ENCODE measurements at places on chromosomes 5 and 9.

GRCh38 chr5:44331471-44332050 lies 57.7 kb downstream of the FGF10 start:
- no peak for DNase-seq

- DNase-seq, result no peak
Observed at GRCh38 chr5:58314356-58315210, 145.3 kb downstream of the PLK2 start.

- no peak for DNase-seq
Observed at GRCh38 chr9:134937566-134938345, 20.0 kb upstream of the FCN1 start.

DNA sequence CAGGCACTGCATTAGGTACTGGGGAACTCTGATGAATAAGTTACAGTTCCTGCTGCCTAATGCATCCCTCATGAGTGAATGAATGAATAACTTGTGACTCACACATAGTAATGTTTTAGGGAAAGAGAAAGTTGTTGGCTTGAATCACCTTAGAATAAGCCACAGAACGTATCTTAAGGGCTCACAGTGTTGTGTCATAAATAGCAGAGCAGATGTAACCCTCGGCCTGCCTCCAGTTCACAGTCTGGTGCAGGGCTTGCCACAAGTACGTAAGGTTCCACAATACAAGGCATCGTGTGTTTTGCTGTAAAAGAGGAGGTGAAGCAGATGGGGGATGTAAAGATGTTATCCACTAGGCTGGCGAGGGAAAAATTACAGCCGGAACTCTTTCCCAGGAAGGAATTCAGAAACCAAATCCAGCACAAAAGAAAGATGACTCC lies 218.7 kb downstream of the TRPM3 start:
- no peak for DNase-seq

DNA sequence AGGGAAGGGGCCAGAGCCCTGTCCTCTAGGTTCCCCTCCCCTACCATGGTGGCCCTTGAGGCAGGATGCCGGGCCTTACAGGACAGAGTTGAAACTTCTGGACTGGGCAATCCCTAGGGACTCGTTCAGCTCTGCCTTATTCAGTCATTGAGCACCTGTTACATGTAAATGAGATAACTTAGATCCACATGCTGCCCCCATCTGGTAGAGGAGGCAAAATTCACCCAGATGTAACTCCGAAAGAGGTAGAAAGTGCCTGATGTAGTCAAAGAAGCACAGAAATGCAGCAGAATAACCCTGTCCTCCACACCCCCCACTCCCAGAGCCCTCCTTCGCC lies 1.5 kb downstream of the GGTA1 start:
- no peak for DNase-seq

- DNase-seq, result no peak
Observed at GRCh38 chr9:37929441-37929895, 25.5 kb upstream of the SLC25A51 start.

GRCh38 chr9:89888677-89889076 lies 283.9 kb downstream of the GADD45G start:
- no peak for DNase-seq

DNA sequence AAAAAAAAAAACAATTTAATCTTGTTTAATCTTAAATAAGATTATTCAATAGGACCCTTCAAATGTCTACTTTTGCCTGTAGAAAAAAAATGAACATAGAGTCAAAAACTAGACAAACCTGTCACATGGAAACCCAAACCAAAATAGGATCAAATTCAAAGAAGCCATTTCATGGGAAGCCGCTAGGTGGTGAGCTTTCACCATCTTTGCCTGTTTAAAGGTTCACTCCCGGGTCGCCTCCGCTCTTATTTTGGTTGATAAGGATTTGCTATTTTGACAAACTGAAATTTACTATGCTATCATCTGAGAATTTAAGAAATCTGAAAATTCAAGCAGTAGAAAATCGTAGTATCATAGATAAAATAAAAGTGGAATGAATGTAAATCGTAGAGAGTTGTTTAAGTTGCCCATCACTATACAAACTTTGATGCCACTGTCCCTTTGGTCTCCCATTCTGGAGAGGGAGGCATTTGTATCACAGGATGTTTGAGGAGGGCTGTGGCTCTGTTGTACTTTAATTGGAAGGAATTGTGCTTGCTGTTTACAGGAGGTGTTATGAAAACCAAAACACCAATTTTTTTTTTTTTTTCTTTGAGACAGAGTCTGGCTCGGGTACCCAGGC lies 43.5 kb upstream of the DNAH5 start:
- no peak for DNase-seq

DNA sequence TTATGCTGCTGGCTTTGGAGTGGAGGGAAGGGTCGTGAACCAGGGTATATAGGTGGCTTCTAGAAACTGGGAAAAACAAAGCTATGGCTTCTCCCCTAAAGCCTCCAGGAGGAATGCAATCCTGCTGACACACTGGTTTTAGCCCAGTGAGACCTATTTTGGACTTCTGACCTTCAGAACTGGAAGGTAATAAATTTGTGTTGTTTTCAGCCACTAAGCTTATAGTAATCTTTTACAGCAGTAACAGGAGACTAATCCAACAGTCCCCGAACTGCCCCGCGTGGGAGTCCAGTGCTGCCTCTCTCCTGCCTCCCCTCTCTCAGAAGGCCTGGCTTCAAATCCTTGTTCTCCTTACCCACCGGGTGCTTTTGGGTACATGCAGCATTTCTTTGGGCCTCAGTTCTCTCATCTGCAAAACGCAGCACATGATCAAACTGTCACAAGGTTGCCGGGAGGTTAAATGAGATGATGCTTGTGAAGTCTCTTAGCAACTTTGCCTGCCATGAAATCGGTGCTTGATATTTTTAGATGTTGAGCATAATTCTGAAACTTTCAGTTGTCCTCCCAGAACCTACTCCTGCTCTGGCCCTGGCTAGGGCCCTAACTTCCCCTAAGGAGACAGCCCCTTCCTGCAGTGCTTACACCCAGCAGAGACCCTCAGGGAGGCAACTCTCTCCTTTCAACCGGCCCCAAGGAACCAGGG lies 127.3 kb upstream of the BOD1 start:
- no peak for DNase-seq

DNA sequence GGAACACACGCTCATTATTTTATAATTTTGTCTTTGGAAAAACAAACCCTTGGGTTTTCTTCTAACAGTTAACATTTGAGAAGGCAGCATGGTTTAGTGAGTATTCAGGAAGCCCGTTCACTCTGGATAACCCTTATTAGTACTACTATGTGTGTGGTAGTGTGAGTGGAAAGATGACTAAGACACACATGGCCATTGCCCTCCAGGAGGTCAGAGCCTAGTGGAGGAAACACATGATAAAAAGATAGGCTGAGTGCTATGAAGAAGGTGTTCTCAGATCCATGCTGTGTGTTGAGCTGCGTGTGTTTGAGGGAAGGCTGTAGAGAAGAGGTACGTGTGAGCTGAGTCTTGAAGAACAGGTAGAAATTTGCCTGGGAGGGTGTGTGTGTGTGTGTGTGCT lies 8.4 kb downstream of the C5orf47 start:
- no peak for DNase-seq

All from activated T-helper 1 cell treated with anti-CD3 and anti-CD28 coated beads, Interleukin-2, amount 50 U/mL, for 16 hours (primary cell).